ENCODE measurements at places on chromosomes 11 and 22. TPM values are rescaled to one million over a fixed set of nuclear protein-coding genes. Genes with fewer than 3 reads are reported as not detected.
A peak's percentile ranks its signal among the peaks of the same experiment; 100 is the strongest.

The APOBEC3G gene
- total RNA-seq, result 12.5 TPM

- H3K4me3 ChIP-seq, result no peak overlapping the region
- H3K36me3 ChIP-seq, result no peaks in the 10 kb centered on the region
- no peak for DNase-seq
- H3K27me3 ChIP-seq, result no peaks in the 10 kb centered on the region
Measured at GRCh38 chr11:69209421-69210309, 53.9 kb downstream of the SMIM38 start.

GRCh38 chr11:33706546-33706945, 5.9 kb upstream of the C11orf91 start:
- no peak for DNase-seq
- no peaks in the 10 kb centered on the region for H3K27me3 ChIP-seq
- no peak overlapping the region for H3K4me3 ChIP-seq
- H3K4me1 ChIP-seq, result peaks cover 53% of the 10 kb centered on the region
- peak overlapping the region; percentile 56 for H3K27ac ChIP-seq

The PATE2 gene
- not detected for total RNA-seq

GRCh38 chr11:44651535-44652155, 75.1 kb upstream of the TSPAN18 start:
- no peak overlapping the region for H3K4me3 ChIP-seq
- no peaks in the 10 kb centered on the region for H3K36me3 ChIP-seq
- DNase-seq, result peak; percentile 47

GRCh38 chr11:18171377-18172000, 1.1 kb upstream of the MRGPRX4 start:
- no peaks in the 10 kb centered on the region for H3K36me3 ChIP-seq
- no peak for DNase-seq
- H3K4me3 ChIP-seq, result no peak overlapping the region
- no peaks in the 10 kb centered on the region for H3K4me1 ChIP-seq
- no peaks in the 10 kb centered on the region for H3K27me3 ChIP-seq
- no peak overlapping the region for H3K27ac ChIP-seq

The RIBC2 gene
- 1.0 TPM for total RNA-seq

DNA sequence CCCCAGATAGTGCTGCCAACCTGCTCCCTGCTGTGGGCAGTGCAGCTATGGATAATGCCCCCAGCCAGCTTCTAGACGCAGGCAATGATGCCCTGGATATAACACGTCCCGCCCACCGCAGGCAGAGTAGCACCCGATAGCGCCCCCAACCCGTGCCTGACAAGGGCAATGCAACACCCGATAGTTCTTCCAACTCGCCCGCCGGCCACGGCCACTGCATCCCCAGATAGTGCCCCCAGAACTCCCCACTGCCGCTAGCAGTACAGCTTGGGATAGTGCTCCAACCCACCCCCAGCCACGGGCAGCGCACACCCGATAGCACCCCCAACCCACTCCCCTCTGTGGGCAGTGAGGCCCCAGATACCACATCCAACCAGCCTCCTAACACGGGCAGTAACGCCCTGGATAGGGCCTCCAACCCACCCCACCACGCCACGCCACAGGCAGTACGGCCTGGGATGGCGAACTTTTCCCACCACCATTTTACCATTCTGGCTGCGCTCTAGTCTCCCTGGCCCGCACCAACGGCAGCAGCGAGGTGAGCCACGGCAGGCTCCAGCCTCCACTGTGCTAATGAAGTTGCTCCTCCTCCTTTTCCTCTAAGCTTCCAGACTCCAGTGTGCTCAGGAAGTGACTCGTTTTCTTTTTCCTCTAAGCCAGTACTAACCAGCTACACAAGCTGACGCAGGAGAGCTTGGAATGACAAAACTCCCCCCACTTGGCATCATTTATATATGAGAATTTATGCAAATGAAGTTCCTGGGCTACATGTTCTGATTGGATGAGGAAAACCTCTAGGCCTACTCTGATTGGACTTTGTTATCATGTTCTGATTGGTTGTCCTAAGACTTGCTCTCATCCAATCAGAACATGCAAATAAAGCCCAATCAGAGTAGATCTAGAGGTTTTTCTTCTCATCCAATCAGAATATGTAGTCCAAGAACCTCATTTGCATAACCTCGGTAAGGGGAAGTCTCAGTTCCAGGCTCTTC, 3.0 kb upstream of the RFPL3 start:
- H3K4me3 ChIP-seq, result no peak overlapping the region
- H3K27ac ChIP-seq, result no peak overlapping the region
- DNase-seq, result peak; percentile 45
- H3K4me1 ChIP-seq, result no peaks in the 10 kb centered on the region
- no peaks in the 10 kb centered on the region for H3K27me3 ChIP-seq

The SCGB2A2 gene
- total RNA-seq, result not detected

DNA sequence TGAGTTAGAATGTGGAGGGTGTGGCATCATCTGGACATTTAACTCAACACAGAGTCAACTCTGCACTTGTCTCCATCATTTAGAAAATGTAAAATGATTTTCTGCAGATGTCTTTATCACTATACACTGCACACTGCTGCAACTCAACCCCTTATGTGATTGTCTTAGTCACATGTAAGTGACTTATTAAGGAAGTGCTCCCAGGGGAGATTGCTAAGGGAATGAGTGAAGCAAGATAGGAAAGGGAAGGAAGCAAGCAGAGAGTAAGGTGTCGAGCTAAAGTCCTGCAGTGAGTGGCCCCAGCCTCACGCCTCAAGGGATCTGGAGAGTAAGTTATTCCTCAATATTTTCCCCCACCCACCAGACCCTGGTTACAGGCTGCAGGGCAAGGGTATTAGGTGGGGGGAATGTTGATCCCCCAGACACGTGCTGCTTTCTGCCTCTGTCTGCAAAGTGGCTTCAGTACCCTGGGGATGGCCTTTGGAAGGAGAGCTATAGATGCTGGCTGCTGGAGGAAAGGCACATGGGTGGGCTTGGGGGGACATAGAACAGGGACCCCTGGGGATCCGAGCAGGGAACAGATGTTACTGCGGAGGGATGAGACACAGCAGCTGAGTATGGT, 7.2 kb upstream of the CBX6 start:
- H3K4me3 ChIP-seq, result no peak overlapping the region
- H3K27me3 ChIP-seq, result no peaks in the 10 kb centered on the region
- peaks cover 5% of the 10 kb centered on the region for H3K4me1 ChIP-seq
- H3K36me3 ChIP-seq, result no peaks in the 10 kb centered on the region
- no peak overlapping the region for H3K27ac ChIP-seq
- no peak for DNase-seq

GRCh38 chr11:287821-288477, 977 bp upstream of the PGGHG start:
- peak overlapping the region; percentile 20 for H3K27ac ChIP-seq

- no peaks in the 10 kb centered on the region for H3K27me3 ChIP-seq
- H3K36me3 ChIP-seq, result no peaks in the 10 kb centered on the region
- H3K4me3 ChIP-seq, result no peak overlapping the region
- no peak overlapping the region for H3K27ac ChIP-seq
- H3K4me1 ChIP-seq, result no peaks in the 10 kb centered on the region
Measured at GRCh38 chr22:26239581-26239980, 70.3 kb downstream of the SEZ6L start.

DNA sequence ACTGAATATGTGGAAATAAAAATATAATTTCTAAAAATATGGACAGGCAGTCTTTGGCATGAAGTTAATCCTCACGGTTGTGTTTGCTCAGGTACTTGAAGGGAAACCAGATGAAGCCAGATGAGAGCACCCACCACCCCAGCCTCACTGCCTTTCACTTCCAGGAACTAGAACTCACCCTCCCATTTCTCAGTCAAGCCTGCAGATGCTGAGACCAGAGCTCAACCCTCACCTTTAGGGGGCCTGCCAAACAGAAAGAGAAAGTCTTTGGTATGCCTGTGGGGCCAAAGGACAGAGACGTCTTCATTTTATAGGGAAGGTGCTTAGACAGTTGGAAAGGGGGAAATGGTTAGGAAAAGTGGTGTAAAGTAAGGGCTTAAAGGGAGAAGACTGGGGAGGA, 252.8 kb upstream of the PLET1 start:
- no peak for DNase-seq
- no peak overlapping the region for H3K27ac ChIP-seq
- H3K27me3 ChIP-seq, result no peaks in the 10 kb centered on the region
- no peaks in the 10 kb centered on the region for H3K4me1 ChIP-seq
- no peaks in the 10 kb centered on the region for H3K36me3 ChIP-seq

The MS4A6E gene
- 0.38 TPM for total RNA-seq

- H3K4me3 ChIP-seq, result no peak overlapping the region
- H3K36me3 ChIP-seq, result no peaks in the 10 kb centered on the region
- peak overlapping the region; percentile 32 for H3K27ac ChIP-seq
- no peaks in the 10 kb centered on the region for H3K4me1 ChIP-seq
Measured at GRCh38 chr11:105244160-105244825, 104.7 kb upstream of the CARD18 start.

The MAPK8IP2 gene
- total RNA-seq, result 1.1 TPM

DNA sequence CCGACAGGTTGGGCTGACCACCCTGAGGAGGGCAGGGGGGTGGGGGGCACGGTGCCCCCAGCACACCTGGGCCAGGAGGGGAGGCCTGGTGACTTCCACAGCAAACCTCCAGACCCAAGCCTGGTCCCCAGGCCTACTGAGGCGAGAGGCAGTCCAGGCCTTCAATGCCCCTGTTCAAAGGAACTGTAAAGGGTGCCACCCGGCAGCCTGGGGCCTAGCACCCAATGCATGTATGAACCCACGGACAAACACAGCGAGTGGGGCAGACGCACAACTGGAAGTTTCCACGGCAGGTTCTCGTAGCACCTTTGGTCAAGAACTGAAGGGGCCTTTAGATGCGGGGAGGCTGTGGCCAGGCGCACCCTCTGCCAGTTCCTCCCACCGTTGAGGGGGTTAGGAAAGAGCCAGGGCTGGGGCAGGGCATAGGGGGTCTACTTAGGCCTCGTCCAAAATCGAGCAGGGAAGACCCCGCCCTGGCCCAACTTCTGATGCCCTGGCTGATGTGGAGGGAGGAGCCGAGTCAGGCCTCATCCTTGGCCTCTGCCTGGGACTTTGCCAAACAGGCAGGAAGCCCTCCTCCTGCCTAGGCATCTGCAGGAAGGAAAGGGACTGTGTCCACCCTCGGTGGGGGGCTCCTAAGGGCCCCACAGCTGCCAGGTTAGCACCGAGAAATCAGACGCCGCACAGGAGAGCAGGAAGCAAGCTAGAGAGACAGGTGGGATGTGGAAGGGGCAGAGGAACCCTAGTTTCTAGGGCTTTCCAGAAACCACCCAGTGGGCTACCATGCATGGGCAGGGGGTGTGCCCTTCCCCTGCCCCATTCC, 6.6 kb downstream of the CBX6 start:
- no peaks in the 10 kb centered on the region for H3K27me3 ChIP-seq
- H3K27ac ChIP-seq, result no peak overlapping the region
- no peaks in the 10 kb centered on the region for H3K4me1 ChIP-seq
- H3K36me3 ChIP-seq, result peaks cover 3% of the 10 kb centered on the region
- H3K4me3 ChIP-seq, result no peak overlapping the region
- DNase-seq, result no peak

GRCh38 chr11:123179586-123179985, 15.5 kb downstream of the CLMP start:
- no peak overlapping the region for H3K4me3 ChIP-seq
- no peak overlapping the region for H3K27ac ChIP-seq
- H3K27me3 ChIP-seq, result no peaks in the 10 kb centered on the region
- no peaks in the 10 kb centered on the region for H3K4me1 ChIP-seq
- H3K36me3 ChIP-seq, result no peaks in the 10 kb centered on the region
- no peak for DNase-seq

DNA sequence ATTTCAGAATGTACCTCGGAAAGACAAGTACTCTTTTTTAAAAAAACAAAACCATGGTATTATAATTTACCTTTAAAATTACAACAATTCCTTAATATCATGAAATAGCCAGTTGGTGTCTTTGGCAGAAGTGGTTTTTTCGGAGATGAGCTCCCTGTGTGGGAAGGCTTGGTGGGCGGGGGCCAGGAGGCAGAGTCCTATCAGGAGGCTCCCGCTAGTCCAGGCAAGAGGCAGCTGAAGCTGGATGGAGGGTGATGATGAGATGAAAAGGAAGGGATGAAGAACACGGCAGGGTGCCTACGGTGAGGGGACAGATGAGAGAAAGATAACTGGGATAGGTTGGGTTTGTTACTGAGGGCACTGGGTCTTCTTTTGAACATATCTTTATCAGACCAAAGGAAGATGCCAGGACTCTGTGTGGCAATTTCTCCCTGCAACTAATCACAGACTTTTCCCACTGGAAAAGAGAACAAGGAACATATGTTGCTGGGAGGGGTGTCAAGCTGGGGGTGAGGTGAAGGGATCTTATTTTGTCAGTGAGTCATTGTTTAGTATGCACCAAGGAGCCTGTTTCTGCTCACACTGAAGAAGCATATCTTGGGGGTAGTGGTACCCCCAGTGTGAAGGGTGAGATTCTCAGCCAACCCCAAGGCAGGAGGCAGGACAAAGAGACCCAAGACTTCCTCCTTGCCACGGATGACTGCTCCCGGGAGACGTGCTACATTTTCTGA, 91.5 kb upstream of the YWHAH start:
- no peak overlapping the region for H3K27ac ChIP-seq
- DNase-seq, result no peak
- no peak overlapping the region for H3K4me3 ChIP-seq
- H3K36me3 ChIP-seq, result peaks cover 18% of the 10 kb centered on the region

The TRIM49C gene
- total RNA-seq, result not detected

GRCh38 chr11:86703987-86704386, 31.6 kb upstream of the ME3 start:
- DNase-seq, result no peak
- H3K4me1 ChIP-seq, result no peaks in the 10 kb centered on the region
- no peak overlapping the region for H3K27ac ChIP-seq
- H3K4me3 ChIP-seq, result no peak overlapping the region

The TMEM41B gene
- total RNA-seq, result 32.4 TPM

- peak overlapping the region; percentile 96 for H3K4me3 ChIP-seq
- H3K27ac ChIP-seq, result peak overlapping the region; percentile 100
- peak; percentile 21 for DNase-seq
- peaks cover 3% of the 10 kb centered on the region for H3K36me3 ChIP-seq
Measured at GRCh38 chr22:41445129-41446056, 1.2 kb downstream of the TOB2 start.

The C11orf42 gene
- not detected for total RNA-seq

DNA sequence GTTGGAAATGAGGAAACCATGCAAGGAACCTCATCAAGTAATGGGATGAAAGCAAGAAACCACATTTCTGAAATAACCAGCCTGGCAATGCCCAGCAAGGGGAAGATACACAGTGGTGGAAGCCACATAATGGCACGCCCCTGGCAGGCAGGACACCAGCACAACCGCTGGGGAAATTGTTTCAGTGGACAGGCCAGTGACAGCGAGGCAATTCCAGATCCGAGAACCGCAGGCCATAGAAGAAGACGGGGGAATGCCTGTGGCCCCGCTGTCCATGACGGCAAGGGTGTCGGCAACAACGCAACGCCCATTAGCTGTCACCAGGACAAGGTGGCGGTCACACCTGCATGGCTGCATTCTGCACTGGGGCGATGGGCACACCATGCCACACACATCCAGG, 1389.6 kb downstream of the BRD1 start:
- no peaks in the 10 kb centered on the region for H3K27me3 ChIP-seq
- no peak for DNase-seq
- no peak overlapping the region for H3K4me3 ChIP-seq

- H3K4me1 ChIP-seq, result peaks cover 16% of the 10 kb centered on the region
- no peak for DNase-seq
- no peaks in the 10 kb centered on the region for H3K36me3 ChIP-seq
- H3K4me3 ChIP-seq, result no peak overlapping the region
- H3K27me3 ChIP-seq, result no peaks in the 10 kb centered on the region
- no peak overlapping the region for H3K27ac ChIP-seq
Measured at GRCh38 chr11:11444027-11444803, 91.2 kb upstream of the CSNK2A3 start.

GRCh38 chr22:47784367-47784983, 1022.0 kb downstream of the TBC1D22A start:
- H3K27ac ChIP-seq, result no peak overlapping the region
- no peaks in the 10 kb centered on the region for H3K4me1 ChIP-seq
- H3K36me3 ChIP-seq, result no peaks in the 10 kb centered on the region
- no peaks in the 10 kb centered on the region for H3K27me3 ChIP-seq
- DNase-seq, result no peak

All from kidney (tissue), 22 donors.